ENCODE measurements at places on chromosomes 7 and 10.

DNA sequence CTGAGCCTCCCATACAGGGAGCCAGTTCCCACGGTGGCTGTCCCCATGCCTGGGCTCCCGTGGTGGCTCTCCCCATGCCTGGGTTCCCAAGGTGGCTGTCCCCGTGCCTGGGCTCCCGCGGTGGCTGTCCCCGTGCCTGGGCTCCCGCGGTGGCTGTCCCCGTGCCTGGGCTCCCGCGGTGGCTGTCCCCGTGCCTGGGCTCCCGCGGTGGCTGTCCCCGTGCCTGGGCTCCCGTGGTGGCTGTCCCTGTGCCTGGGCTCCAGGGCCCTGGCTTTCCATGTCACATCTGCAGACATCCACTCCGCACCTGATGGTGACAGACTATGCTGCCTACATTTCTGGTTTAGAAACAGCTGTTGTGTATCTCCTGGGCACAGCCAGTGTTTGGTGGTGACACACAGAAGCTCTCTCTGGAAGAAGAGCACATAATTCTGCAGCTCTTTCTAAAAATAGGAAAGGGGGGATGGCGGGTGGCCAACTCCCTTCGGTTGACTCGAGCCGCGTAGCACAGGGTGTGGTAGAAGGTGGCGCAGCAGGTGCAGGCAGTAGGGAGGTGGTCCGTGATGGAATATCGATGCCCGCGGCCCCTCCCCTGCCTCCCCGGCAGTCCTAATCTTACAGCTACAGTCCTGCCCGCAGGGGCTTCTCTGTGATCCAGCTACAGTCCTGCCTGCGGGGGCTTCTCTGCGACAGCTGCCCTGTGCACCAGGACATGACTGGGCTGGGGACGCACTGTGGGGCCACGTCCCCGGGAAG, 251.2 kb downstream of the DNAJB6 start:
- DNase-seq = no peak

DNA sequence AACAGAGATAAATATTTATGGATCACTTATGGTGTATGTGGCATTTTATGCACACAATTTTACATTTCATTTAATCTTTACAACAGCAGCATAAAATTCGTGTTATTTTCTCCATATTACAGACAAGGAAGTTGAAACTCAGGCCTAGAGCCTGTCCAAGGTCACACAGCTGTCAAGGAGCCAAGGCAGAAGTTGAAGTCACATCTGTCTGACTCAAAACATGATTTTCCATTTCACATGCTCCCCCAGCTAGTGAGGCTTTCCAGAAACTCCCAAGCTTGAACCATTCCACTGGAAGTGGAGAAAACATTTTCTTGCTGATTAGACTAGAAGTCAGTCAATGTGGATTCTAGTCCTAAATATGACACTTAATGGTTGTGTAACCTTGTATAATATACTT, 110.5 kb downstream of the HECTD2 start:
- no peak for DNase-seq

DNA sequence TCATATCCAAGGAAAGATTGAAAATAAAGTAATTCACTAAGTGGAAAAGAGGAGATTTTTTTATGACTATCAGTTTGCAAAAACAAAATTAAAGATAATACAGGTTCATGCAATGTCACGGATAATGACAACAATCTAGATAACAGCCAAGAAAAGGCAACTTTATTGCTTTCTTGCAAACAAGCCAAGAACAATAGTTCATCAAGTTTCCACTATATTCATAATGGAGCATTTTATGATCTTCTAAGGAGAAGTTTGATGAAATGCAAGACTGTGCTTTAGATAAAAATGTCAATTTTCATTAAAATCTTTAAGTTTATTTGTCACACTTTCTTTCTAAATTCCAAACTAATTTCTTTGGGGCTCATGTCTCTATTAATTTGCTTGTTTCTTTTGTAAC, 53.9 kb upstream of the NRP1 start:
- no peak for DNase-seq

DNA sequence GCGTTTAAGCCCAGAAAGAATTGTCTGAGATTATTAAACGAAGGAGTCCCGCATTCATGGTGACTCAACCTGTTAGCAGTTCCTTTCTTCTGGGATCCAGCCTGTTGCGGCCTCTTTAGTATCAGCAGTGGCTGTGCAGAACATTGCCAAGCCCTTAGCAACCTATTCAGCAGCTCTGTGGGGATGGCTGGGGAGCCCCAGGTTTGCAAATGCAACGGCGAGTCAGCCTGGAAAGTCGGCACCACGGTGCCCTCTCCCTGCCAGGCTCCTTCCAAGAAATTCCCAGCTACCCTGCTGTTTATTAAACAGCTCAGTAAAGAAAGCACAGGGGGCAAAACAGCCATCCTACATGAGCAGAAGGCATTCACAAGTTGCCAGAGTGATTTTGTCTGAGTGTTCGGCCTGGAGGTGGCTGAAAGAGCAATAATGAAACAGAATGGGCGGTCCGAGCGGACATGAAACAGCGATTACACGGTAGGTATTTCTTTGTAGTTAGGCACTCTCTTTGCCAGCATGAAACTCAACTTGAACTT, 198.3 kb downstream of the BAMBI start:
- peak; percentile 20 for DNase-seq

DNA sequence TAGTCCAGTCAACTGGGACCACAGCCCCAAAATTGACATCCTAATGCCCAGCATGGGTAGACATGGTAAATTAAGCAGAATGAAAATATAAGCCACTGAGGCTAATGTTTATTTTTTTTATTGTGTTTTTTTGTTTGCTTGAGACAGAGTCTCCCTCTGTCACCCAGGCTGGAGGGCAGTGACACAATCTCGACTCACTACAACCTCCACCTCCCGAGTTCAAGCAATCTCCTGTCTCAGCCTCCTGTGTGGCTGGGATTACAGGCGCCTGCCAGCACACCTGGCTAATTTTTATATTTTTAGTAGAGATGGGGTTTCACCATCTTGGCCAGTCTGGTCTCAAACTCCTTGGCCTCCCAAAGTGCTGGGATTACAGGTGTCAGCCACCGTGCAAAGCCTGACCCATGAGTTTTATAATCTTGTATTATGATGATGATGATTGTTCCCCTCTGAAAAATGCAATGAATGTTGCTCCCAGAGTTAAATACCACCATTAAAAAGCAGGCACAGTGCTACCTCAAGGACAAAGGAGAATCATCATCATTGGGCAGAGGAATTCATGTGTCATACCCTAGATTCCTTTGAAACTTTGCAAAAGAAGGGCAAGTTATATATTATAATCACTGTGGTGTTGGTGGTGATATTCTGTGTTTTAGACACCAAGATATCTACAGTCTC, 228.0 kb downstream of the PARD3 start:
- no peak for DNase-seq

- DNase-seq = no peak
These were observed 44.2 kb downstream of the BPGM start for GRCh38 chr7:134690614-134691504.

- peak; percentile 92 for DNase-seq
These were observed 87.5 kb upstream of the NRP1 start for GRCh38 chr10:33421789-33422462.

DNA sequence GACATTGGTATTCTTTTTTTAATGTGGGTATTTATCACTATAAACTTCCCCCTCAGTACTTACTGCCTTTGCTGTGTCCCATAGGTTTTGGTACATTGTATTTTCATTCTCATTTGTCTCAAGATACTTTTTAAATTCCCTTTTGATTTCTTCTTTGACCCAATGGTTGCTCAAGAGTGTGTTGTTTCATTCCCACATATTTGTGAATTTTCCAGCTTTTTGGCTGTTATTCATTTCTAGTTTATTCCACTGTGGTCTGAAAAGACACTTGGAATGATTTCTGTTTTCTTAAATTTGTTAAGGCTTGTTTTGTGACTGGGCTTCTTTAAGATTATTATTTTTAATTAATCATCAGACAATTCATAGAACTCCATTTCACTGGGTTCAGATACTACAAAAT, 105.0 kb downstream of the EPC1 start:
- no peak for DNase-seq

GRCh38 chr7:27237735-27238334, 4.8 kb upstream of the EVX1 start:
- DNase-seq = peak; percentile 32

DNA sequence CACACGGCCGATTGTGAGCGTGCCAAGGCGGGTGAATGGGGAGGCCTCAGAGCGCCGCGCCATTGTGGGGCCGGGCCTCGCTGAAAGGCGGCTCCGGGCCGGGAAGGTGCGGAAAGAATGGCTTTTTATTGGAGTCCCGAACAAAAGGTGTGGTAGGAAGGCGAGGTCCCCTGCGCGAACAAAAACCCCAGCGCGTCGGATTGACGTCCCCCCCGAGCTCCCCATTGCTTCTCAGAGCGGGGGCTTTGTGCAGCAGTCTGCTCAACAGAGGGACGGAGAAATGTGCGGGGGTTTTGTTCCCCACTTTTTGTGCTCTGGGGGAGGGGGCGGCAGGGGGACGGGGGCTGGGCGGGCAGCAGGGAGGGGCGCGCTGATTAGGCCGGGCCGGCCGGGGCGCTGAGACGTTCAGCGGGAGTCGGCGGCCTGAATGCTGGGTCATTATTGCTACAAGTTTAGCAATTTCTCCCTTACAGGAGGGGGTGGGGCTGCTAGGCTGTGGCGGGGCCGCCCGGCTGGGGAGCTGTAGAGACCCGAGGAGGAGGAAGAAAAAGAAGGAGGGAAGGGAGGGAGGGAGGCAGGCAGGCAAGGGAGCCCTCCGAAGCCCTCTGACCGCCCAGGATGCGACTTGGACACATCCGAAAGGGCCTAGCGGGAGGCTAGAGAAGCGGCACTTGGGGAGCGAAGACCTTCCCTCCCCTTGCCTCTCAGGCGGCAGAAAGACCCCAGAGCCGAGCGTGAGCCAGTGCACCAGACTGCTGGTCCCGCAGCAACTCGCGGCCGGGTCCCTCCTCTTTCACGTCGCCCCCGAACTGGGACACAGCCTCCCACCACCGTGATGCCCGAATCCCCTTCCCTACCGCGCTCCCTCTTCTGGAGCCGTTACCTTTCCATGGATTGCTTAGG, 4.6 kb downstream of the NKX2-3 start:
- no peak for DNase-seq

DNA sequence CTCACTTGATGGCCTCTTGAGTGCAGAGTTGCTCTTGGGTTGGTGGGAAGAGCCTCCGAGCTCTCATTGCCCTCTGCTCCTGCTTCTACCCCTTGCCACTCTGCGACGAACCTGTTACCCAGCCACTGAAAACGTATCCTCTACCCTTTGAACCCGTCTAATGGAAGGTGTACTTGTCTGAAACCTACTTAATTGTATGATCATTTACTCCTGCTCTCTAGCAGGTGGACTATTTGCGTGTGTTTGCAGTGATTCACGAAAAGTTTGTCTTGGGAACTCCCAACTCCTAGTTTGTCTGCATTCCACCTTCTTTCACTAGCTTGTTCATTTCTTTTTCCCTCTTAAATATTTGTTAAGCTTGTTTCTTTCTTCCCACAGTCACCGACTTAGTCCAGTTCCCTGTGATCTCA, 503 bp downstream of the CROT start:
- no peak for DNase-seq

- no peak for DNase-seq
These were observed 553.3 kb downstream of the INHBA start for GRCh38 chr7:41149576-41149975.

DNA sequence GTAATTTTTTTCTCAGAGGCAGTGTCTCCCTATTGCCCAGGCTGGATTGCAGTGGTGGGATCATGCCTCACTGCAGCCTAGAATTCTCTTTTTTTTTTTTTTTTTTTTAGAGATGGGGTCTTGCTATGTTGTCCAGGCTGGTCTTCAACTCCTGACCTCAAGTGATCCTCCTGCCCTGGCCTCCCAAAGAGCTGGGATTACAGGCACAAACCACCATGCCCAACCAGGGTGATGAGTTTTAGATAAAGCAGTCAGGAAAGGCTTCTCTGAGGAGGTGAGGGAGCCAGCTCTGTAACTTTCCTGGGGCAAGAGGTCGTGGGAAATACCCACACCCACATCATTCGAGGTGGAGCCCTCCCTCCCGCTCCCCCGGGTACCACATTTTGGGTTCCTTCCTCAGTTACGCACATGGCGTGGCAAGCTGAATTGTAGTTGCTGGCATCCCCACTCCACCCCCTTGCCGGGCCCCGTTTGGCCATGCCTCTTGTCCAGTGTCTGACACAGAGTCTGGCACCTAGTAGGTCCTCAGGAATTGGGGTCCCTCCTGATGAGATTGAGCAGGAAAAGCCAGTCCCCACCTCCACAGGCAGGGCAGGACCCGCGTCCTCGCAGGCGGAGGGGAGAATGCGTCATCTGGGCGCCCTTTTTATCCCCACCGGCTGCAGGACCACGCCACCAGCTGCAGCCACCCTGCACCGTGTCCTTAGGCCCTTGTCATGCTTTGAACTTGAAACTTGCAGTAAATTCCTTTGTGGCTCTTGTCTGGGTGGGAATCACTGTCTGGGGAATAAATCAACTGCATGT, 43.4 kb downstream of the CLIP2 start:
- DNase-seq = no peak

GRCh38 chr7:50298811-50299562, 5.5 kb upstream of the IKZF1 start:
- no peak for DNase-seq

DNA sequence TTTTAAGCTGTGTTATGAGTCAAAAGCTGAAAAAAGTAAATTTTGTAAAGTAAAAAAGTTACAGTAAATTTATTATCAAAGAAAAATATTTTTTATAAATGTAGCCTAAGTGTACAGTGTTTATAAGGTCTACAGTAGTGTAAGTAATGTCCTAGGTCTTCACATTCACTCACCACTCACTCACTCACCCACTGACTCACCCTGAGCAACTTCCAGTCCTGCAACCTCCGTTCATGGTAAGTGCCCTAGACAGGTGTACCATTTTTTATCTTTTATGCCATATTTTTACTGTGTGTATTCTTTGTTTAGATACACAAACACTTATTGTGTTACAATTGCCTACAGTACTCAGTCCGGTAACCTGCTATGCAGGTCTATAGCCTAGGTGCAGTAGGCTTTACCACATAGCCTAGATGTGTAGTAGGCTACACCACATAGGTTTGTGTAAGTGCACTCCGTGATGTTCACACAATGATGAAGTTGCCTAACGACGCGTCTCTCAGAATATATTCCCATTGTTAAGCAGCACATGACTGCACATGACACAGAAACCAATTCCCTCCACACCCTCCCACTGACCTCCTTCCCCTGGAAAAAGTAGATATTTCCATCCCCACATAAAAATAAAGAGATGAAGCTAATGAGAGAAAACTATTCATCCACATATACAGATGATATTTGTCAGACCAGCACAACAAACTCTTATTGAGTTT, 44.8 kb upstream of the FGL2 start:
- no peak for DNase-seq

DNA sequence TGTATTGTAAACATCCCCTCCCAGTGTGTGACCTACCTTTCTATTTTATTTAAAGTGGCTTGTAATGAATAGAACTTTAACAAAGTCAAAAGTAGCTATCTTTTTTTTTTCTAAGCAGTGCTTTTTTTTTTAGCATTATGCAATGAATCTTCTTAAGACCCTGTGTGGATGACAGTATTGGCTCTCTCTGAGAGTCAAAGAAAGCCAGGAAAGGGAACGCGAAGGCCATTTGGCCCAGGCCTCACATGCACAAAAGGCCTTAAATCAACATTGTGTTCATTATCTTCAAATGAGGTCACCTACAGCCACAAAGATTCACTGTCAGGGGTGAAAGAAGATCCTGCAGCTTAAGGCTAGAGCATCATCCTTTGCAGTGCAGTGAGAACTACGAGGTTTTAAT, 721.5 kb downstream of the GRID1 start:
- peak; percentile 16 for DNase-seq

GRCh38 chr7:134505856-134506255, 21.5 kb upstream of the AKR1B10 start:
- no peak for DNase-seq

- DNase-seq = no peak
These were observed 39.9 kb downstream of the KIF20B start for GRCh38 chr10:89741126-89741762.

- DNase-seq = peak; percentile 43
These were observed 65.2 kb downstream of the GOLGA7B start for GRCh38 chr10:97914837-97915211.

Data from kidney glomerular epithelial cell (primary cell).